Astrocyte of the hippocampus (primary cell): ENCODE measurements at places on chromosomes 3 and 15.

DNA sequence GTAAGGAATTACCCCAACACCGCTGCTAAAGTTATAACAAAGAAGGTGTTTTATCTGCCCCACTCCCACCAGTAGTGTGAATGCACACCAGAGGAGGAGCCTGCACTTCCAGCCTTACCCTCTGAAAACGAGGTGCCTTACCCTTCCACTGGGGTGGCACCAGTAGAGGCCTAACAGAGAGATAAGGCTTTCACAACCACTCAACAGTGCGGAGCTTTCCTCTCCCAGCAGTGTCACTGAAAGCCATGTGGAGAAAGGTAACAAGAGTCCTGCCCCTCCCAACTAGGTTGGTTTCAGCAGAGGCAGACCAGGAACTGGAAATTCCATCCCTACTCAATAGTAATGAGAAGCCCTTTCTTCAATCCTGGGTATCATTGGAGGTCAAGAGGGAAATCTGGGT is 539.2 kb downstream of the VGLL3 start:
- no peak for DNase-seq

GRCh38 chr3:140629357-140630137 is 48.3 kb upstream of the TRIM42 start:
- DNase-seq = peak; percentile 85

DNA sequence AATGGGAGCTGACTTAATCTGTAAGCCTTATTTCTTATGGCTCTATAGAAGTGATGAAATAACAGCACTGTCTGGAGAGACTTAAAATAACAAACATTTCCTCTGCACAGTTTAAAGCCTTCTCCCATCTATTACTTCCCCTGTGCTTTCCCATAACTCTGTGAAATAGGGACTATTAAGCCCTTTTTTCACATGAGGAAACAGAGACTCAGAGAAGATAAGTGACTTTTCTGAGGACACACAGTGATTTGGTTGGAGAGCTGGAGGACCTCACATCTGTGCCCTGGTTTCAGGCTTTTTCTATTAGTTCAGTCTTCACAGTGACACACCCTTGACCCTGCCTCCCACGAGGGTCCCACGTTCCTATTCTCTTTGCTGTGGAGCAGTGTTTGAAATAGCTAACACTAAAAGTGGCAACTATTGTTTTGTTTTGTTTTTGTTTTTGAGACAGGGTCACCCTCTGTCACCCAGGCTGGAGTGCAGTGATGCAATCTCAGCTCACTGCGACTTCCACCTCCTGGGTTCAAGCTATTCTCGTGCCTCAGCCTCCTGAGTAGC is 82.9 kb downstream of the ST6GAL1 start:
- DNase-seq = no peak

GRCh38 chr3:117790235-117790987 is 1080.8 kb downstream of the TUSC7 start:
- DNase-seq = peak; percentile 67

DNA sequence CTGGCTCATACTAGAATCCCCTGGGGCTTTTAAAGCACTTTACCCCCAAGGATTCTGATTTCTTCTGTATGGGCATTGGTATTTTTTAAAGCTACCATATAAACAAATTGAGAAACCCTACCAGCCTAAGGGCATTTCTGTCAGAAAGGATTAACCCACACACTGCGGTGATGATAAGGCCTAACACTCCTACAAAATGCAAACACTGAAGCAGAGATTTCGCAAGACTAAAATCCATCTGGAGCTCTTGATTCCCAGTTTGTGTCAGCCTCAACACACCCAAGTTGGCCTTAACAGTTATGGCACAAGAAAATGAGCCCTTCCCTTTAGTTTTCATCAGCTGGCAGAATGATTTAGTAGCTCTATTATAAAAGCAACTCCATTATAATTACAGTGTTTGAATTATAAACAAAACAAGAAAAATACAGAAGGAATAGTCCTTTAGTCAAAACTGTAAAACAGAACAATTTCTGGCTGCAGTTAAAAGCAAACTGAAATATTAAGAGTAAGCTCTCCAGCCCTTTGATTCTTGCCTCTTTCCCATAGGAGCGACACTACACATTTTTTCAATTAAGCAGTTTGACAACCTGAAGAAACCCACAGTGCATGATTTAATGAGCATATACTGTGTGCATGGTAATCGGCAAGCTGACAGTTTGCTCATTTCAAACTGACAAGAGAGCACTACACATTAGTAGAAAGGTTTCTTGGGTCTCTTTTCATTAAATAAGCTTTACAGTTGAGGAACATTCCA is 441.2 kb downstream of the FHIT start:
- DNase-seq = peak; percentile 15

DNA sequence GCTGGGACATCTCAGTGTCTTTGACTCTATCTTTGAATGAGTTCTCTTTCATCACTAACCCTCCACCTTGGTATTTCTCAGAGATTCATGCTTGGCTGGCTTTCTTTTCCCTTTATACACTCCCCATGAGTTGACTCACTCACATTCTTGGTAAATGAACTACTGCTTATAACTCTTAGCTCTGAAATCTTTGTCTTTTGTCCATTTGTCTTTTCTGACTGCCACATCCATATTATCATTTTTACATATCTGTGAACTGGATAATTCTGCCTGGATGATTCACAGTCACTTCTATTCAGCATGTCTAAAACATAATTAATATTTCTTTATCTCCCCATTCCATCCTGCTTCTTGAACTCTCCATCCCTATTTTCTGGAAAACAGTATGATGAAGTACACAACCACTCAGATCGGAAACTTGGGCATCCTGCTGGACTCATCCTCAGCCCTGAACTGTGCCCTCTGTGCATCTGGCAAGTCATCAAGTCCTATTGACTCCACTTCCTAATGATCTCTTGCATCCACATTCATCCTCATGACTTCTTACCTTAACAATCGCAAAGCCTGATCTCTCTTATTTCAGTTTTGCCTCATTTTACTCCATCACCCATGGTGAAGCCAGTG is 66.9 kb downstream of the KCNAB1 start:
- DNase-seq = peak; percentile 66

- no peak for DNase-seq
Observed at GRCh38 chr15:94177112-94177511, 54.2 kb upstream of the MCTP2 start.

DNA sequence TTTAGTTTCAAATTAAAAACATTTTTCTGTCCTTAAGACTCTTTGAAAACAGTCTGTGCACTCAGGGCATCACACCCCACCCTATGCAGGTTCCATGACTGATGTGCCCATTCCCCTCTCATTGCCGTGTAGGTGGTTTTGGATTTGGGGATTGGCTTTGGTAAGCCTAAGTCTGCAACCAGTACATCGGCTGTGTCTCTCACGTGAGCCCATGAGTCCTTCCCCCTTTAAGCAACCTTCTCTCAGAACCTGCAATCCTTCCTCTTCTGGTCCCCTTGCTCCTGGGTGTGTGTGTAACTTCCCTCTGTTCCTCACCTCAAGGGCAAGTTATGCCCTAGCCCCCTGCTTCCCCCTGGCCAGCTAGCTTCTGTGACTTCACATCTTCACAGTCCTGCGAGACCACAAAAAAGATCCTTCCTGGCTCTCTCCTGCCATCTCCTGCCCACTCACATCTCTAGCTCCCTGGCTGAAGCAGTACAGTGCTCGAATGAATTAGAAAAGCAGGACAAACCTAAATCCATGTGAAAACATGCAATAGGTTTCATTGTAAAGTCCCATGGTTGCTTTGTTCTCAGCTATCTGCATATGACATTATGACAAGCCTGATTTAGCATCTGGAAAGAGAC is 126.7 kb downstream of the UACA start:
- DNase-seq = peak; percentile 74

DNA sequence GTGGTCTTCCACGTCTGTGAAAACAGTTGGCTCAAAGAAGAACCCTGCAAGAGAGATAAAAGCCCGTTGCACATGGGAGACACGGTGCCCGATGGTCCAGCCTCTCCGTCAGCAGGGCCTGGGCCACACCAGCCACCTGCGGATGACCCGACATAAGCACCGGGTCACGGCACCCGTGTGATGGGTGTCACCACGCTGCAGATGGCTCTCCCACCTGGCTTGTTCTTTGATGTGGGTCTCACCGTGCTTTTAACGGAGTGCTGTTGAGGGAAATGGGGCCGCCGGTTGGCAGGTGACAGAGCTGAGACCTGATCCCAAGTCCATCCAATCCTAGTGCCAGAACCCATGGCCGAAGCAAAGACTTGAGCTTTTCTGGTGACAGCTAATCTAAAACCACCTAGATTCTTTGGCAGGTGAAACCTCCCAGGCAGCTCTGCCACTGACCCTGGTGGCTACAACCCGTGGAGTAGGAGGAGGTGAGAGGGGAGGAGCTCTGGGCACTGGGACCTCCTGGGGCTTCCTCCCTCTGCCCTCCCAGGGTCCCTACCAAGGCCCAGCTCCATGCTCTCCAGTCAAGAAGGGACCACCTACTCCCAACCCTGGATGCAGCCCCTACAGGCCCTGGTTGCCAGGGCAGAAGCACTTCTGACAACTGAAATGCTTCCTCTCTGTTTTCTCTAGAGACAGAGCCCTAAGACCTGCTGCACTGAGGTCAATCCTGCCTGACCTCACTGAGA is 23.4 kb upstream of the SLC41A3 start:
- DNase-seq = no peak

DNA sequence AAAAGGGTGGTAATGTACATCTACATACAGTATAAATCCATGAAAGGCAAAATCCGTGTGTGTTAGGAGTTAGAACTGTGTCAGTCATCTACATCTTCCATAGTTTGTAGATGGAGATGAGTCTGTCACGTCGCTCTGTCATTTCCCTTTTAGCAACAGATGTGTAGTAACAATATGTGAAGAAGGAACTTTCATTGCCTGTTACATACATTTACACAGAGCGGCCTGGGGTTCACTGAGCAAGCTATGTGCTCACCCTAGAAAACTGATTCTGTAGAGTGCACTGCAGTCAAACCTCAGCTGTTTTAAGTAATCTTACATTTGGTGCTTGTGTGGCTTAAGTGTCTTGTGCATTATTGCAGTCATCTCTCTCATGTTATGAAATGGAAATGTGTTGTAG is 41.6 kb upstream of the AP3B2 start:
- DNase-seq = no peak

DNA sequence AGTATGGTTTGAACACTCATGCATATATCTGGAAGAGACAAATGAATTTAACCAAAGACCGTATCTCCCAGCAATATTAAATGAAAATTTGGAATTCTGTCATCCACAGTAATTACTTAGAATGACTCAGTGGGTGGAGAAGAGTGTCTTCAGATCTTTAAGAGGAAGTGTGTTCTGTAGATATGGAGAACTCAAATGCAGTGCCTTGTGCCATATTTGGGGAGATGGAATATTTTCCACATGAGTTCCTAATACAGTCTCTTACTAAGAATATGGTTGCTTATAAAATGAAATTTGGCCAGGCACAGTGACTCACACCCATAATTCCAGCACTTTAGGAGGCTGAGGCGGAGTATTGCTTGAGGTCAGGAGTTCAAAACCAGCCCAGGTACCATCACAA is 40.5 kb downstream of the ANO10 start:
- no peak for DNase-seq

GRCh38 chr3:32405155-32405554 is 13.5 kb downstream of the CMTM7 start:
- peak; percentile 77 for DNase-seq

DNA sequence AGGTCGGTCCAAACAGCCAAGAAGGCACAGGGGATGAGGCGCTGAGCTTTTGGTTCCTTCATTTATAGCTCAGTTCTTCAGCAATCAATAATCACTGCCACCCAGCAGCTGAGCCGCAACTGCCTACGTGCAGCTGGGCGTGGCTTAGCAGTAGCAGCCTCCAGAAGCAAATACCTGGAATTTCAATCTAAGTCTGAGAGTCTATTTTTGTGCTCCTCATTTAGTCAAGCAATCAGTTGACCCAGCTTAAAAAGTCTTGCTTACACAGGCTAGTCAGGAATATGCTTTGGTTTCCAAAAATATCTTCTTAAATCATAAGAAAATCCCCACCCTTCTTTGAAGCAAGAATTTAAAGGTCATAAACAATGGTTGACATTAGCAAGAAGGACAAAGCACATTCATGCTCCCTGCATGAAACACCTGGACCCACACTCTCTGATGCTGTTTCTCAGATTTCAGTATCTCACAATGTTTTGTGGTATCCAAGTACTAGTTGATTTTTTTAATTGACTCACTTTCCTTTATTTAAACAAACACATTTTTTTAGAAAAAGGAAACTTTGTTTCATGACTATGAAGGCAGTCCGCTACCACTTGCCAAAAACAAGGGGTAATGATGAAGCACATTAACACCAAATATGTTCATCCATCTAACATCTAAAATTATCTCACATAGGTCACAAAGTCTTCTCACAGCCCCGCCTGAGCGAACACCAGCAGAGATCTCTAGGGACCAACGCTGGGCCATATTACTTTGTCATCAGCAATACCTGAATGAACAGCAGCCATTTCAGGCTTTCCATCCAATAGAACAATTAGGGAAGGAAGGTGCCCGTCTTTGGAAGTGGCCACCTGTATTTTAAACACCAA is 106.1 kb downstream of the OXNAD1 start:
- peak; percentile 12 for DNase-seq

DNA sequence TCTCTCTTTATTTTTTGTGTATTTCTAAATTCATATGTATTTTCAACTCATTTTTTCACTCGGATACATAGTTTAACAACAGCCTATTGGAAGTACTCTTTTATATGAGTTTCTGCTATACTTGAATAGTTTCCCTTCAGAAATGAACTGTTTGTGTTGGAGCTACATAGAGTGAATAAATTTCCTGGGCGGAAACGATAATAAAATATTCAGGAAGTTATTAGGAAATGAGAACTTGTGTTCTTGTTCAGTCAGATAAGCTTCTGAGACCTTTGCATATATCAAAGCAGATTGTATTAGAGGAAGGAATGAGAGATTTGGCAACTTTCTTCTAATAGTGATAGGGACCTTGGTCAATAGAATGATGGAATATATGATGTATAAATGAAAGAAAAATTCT is 27.3 kb downstream of the NEO1 start:
- no peak for DNase-seq

- no peak for DNase-seq
Observed at GRCh38 chr3:112539825-112540650, 21.7 kb downstream of the ATG3 start.

GRCh38 chr15:81323944-81324881 is at the start of gene STARD5:
TSS of gene STARD5 (minus strand) at chr15:81324141. CDS start at chr15:81324099, 42 bp downstream.
- peak; percentile 99 for DNase-seq

DNA sequence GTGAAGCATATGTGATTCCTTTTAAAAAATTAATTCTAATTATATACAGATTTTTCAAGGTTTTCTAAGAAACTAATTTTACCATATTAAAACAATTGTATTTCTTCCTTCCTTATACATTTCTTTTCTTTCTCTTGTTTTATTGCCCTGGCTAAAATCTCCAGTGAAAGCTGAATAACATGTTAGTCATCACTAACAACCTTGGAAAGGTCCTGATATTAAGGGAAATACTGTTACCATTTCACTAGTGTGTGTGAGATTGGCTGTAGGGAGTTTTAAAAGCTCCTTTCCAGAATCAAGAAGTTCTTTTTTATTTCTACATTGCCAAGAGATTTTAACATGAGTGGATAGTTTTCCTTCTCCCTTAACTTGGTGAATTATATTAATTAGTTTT is 229.7 kb upstream of the EIF1B start:
- DNase-seq = peak; percentile 41
